ENCODE measurements at places on chromosomes 11 and 22. TPM values are rescaled to one million over a fixed set of nuclear protein-coding genes. Genes with fewer than 3 reads are reported as not detected.

GRCh38 chr11:97269527-97269926 is 879.7 kb downstream of the JRKL start:
- DNase-seq: no peak
- no peak overlapping the region for H3K4me3 ChIP-seq
- no peaks in the 10 kb centered on the region for H3K4me1 ChIP-seq
- no peaks in the 10 kb centered on the region for H3K27me3 ChIP-seq

DNA sequence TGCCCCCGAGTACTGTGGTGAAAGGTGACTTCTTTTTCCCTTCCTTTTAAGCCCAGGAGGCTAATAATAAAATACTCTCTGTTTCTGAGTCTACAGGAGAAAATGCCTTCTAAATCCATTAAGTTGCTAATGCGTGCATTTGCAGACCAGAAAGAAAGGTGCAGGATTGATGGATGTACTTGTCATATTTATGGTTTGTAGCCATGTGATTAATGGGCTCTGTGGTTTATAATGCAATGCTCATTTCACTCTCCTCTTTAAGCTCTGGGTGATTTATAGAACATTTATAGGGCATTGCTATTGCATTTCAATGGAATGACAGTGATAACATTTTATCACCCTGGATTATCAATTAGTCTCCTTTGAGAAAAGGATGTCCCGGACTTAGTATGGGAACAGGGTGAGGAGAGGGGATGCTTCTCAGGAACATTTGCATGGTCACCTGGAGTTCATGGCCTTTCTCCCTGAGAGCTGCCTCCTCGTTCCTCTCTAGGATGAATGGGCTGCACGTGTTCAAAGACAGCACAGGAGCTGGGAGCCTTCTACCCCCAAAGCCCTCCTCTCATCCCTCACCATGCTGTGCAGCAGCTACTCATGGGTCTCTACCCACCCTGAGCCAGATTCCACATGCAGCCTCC is 82.8 kb upstream of the HMGXB4 start:
- no peak for DNase-seq
- no peak overlapping the region for H3K4me3 ChIP-seq
- H3K4me1 ChIP-seq: no peaks in the 10 kb centered on the region
- H3K27me3 ChIP-seq: peaks cover 64% of the 10 kb centered on the region

GRCh38 chr11:95295382-95296149 is 64.6 kb upstream of the SESN3 start:
- no peak overlapping the region for H3K27ac ChIP-seq
- H3K4me1 ChIP-seq: peaks cover 56% of the 10 kb centered on the region
- no peaks in the 10 kb centered on the region for H3K36me3 ChIP-seq
- H3K27me3 ChIP-seq: peaks cover 14% of the 10 kb centered on the region
- DNase-seq: no peak
- H3K4me3 ChIP-seq: no peak overlapping the region

GRCh38 chr11:35610631-35611030 is 7.6 kb upstream of the FJX1 start:
- no peaks in the 10 kb centered on the region for H3K36me3 ChIP-seq
- no peak overlapping the region for H3K27ac ChIP-seq
- DNase-seq: no peak
- peaks cover 27% of the 10 kb centered on the region for H3K4me1 ChIP-seq

DNA sequence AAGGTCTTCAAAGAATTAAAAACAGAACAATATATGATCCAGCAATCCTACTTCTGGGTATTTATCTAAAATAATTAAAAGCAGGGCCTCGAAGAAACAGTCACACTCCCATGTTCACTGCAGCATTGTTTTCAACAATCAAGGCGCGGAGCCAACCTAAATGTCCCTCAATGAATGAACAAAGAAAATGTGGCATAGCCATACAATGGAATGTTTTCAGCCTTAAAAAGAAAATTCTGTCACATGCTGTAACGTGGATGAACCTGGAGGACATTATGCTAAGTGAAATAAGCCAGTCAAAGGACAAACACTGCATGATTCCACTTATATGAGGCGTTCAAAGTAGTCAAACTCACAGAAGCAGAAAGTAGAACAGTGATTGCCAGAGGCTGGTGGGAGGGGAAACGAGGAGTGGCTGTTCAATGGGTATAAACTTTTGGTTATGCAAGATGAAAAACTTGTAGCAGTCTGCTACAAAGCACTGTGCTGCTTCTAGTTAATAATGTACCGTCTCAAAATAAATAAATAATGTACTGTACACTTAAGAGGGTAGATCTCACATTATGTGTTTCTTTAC is 41.2 kb downstream of the SNX19 start:
- no peak for DNase-seq
- no peaks in the 10 kb centered on the region for H3K4me1 ChIP-seq
- no peaks in the 10 kb centered on the region for H3K27me3 ChIP-seq
- no peak overlapping the region for H3K4me3 ChIP-seq
- peaks cover 39% of the 10 kb centered on the region for H3K36me3 ChIP-seq
- no peak overlapping the region for H3K27ac ChIP-seq

The FIBIN gene
- total RNA-seq: 0.43 TPM

The ATG16L2 gene
- 26.3 TPM for total RNA-seq

The PLAAT4 gene
- total RNA-seq: 152 TPM

The ANKK1 gene
- 0.36 TPM for total RNA-seq

The MGAT3 gene
- 47.0 TPM for total RNA-seq

Measured in type B pancreatic cell (in vitro differentiated cells).